ENCODE measurements at places on chromosomes 2 and 18.

GRCh38 chr18:57941841-57942489 is 102.1 kb upstream of the NEDD4L start:
- DNase-seq, result peak; percentile 48

DNA sequence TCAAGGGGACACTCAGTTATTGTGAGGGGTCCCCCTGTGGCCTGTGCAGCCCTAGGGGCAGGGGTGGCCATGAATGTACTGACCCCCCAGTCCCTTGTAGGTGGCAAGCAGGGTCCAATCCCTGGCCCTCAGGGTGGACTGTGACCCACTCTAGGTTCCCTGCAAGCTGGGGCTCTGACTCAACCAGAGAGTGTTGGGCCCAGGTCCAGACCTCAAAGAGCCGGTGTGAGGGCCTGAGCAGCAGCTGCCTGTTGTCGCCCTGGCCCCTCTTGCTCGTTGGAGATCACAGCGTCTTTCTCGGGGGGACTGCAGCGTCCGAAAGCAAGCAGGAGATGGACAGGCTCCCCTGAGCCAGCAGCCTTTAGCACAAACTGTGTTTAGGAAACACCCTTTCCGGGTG is 66.8 kb upstream of the ATG16L1 start:
- DNase-seq, result no peak

- no peak for DNase-seq
Measured at GRCh38 chr2:71153585-71154224, 23.3 kb downstream of the MPHOSPH10 start.

DNA sequence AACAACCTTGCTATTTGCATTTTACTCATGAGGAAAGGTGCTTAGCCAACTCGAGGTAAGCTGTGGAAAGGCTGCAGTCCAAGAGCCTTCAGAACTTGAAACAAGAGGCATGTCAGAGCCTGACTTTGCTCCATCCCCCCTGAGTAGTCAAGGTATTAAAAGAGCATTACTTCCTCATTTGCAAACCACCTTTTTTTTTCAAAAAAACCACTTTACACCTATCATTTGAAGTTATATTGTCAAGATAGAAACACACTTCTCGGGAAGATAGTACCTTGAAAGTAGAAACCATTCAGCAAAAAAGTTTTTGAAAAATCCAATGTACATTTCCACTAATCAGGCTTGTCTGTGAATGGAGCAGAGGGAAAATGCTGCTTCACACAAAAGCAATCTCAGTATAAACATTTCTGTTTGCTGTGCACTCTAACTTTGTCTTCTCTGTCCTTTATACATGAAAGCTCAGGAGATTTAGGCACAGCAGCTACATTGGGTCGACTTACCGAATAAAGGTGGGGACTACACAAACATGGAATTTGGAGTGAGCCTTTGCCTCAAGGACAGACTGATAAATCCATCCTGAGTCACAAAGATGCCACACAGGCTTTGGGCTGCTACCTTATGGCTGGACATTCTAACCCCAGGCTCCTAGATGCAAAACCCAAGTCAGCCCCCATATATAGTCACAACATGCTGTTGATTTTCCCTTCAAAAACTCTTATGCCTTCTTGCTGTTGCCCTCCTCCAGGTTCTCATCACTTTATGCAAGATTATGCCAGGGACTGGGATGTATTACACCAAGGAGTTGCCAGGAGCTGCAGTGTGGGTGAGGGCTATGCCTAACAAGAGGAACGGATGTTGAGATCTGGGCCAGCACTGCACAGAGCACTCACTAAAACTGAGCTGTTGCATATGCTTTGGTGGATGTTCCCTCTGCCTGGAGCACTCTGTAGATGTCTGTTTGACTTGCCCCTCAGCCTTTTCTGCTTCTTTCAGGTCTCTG is 41.4 kb upstream of the EML4 start:
- DNase-seq, result no peak

DNA sequence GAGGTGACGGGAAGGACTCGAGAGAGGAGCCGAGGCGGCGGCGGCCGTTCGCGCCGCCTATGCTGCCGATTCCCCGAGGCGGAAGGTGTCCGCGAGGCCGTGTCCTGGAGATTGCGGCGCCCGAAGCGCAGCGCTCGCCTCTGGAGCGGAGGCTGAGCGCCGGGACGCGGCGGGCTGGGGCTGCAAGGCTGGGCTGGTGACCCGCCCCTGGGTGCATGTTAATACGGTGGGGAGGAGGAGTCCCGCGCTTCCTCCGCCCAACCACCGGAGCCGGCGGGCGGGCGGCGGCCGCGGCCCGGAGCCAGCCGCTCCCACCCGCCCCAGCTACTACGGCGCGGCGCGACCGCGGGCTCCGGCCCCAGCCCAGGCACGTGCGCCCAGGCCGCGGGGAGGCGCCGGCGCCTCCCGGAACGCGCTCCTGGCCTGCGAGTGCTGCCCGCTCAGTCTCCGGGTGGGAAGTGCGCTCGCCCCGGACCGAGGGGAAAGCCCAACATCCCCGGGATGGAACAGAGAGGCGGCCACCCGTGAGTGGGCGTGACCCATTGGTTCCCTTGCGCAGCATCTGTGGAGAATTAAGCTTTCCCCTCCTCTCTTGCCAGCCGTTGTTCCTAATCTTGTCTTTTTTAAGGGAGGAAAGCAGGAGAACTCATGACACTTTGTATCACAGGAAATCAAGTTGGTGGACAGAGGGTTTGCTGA is at the start of gene DLGAP1:
Gene DLGAP1 (minus strand): TSS at position 195 of the 699 bp plus-strand sequence.
- DNase-seq, result no peak

- no peak for DNase-seq
Measured at GRCh38 chr2:227186751-227187150, 22.3 kb downstream of the COL4A3 start.

DNA sequence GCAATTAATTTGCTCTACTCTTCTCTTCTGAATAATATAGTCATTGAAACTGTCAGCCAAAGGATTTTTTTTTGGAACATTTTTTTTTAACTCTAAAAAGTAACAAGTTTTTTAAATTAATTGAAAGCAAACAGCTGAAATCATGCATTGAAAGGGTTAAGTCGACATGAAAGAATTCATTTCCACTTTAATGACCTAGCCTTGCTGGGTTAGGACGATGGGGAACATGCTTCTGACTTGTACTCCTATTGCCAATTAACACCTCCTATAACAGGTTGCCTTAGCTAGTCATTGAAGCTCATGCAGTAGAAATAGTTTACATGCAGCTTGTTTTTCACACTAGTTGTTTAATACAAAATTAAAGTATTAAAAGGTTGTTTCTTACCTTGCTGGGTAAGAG is 47.8 kb downstream of the PSMD14 start:
- DNase-seq, result no peak

DNA sequence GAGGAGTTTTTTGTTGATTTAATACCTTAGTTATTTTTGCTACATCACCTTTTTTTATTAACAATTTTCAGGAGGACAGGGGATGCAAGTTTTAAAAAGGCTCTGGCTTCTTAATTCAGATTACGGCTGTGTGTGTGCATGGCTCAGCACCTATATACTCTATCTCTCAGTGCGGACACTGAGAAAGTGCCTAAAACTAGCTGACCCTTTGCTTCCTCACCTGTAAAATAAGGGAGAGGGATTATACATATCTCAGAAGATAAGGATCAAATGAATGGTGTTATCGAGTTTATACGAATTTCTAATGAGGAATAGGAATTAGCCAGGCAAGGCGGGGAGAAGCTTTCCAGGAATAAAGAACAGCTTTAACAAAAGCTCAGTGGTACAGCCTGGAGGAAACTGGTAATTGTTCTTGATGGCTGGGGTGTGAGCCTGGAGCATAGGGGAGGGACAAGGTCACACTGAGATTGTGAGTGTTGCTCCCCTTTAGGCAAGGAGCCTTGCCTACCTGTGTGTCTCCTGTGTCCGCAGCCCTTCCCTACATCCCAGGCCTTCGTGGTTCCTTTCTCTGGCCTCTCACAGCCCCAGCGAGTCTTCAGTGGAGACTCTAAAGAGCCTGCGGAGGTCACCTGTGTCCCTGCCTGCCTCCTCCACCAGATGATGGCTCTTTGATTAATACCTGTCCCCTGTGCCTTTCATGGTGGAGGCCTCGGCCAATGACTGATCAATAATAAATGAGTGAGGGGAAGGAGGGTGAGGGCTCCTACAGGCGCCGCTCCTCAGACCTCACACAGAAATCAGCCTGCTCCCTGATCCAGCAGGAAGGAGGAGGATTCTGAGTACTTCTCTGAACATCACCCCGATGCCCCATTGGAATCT is 92.7 kb downstream of the DDX1 start:
- DNase-seq, result no peak

DNA sequence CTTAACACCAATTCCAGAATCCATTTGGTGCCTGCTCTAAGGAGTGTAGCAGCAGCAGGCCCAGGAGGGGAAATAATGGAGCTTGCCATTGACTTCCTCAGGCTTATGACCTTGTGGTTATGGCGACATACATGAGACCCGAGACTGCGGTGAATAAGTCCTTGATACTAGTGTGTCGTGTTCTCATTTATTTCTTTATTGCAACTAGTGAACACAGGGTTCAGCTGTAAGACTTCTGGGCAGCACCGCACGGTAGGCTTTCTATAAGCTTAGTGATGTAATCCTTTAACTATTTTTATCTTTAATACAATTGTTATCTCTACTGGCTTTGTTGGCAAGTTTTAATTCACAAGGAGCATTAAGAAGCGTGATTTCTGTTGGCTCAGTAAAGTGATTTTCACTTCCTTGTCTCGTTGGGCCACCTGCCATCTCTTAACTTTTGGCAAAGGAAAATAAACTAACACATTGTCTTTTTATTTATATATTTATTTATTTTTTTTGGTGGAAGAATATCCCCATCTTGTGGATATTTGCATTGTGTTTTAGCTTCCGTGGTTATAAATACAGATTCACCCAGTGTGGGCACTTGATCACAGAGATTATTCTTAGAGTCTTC is 139.8 kb downstream of the LTBP1 start:
- DNase-seq, result peak; percentile 27

DNA sequence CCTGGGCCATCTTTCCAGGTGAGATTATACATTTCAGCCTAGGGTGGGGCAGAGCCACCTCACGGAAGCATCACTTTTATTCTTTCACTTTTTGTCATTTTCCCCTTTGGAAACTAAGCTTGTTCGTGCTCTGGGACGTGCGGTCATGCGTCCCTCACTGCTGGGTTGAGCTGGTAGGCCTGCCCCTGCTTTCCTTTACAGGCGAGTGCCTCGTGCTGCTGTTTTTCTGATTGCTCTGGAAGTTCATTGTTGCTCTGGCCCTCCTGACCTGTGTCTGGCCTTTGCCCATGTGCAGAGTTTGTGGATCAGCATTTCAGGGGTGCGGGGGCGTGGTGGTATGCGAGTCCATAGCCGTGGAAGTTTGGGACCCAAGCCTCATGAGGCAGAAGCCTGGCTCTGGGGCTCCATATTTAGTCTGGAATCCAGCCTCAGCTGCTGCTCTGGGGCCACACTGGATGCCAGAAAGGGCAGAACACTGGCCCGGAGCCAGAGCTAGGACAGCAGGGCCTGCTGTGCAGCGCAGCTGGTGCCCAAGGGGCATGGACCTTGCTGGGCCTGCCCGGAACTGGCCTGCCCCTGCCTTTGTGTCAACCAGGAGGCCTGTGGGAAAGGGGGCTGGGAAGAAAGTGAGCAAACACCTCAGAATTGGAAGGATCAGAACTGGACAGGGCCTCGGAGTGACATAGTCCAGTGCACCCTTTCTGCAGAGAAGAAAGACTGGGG is 51.1 kb downstream of the CTIF start:
- DNase-seq, result no peak

DNA sequence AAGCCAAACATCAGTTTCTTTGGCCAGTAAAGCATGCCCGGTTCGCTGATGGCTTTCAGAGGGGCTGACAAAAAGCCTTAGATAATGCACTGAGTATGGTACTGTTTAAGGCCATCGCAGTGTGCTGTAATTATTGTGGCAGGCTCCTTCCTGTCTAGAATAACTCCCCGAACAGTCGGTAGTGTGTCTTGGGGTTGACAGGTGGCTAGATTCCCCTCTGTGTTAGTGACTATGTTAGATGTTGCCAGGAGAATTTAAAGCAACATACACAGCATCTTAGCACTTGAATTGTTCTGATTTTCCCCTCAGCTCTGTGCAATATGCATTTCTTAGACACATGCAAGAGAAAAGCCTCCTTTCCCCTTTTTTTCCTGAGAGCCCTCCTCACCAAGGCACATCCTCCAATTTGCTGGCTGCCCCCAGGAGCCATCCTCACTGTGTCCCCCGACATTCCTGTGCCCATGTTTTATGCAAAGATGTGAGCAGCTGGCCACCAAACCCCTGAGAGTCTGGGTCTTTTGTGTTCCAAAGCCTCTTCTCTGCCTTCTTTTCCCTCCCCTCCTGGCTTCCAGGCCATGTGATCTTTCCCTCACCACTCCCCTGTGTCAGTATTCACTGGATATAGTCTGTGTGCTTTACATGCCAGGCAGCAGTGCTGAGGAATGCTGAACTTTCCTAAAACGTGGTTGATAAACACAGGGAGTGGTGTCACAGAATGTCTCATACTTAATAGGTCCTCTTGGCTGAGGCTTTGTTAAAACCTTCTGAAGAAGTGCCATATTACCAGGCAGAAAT is 331.5 kb downstream of the HRH4 start:
- DNase-seq, result no peak

DNA sequence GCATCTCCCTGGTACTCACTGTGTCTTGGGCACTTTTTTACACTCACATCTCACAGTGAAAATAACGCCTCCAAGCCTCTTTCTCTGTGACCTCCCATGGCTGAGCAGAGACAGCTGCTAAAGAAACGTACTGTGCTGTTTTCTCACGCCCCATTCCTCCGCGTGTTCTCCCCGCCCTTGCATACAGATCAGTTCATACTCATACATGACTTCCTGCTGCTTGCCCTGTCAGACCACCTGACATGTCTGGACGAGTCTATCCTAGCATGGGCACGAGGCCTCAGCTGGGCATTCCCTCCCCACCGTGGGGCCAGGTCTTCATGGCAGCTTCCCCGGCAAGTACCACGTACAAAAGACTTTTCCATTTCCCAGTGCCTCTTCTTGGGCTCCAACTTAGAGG is 21.2 kb upstream of the IL1A start:
- peak; percentile 89 for DNase-seq

- no peak for DNase-seq
Measured at GRCh38 chr2:137892739-137893138, 71.5 kb upstream of the HNMT start.

DNA sequence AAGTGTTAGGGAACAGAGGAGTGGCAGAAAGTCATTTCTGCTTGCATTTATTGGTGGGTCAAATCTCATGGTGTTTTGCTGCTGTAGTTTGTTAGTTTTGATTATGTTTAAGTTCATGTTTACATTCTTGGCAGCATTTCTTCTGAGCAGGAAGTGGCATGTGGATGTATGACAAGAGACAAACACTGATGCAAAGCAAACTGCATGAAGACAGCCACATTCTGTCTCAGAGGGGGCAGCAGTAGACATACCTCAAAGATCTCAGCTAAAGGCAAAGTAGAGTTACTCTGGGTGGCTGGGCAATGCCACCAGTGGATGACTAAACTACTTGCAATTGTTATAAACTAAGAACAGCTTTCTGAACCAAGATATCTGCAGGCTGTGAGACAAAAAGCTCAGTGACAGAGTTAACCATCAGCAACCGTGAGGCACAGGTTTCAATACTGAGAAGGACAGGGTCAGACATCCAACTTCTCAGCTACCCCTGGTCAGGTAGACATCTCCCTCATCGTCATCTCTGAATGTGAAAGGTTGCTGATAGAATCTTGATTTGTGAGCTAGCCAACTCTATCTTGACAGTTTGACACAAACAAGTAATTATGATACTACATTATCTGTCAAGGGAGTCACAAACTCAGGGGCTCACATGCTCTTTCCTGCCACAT is 16.4 kb downstream of the GALNT3 start:
- no peak for DNase-seq
